ENCODE measurements at places on chromosomes 6 and 20.

DNA sequence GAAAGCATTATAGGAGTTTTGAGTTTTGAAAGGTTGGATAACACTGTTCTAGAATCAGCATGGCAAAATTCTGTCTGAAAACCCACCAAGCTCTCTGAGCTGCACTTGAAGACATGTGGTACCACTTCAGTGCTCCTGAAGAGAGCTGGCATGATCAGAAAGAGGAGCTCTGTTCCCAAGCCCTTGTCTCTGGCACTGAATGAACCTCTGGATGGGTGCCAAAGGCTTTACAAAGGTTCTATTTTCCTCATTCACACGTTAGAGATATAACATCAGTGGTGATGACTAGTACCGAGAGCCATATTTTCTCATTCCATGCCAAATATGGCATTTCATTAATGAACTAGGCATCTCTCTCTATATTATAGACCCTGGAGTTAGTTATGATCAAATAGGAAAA, 301.8 kb upstream of the ID4 start:
- DNase-seq = no peak

- DNase-seq = no peak
These were observed 76.3 kb downstream of the MTFR2 start for GRCh38 chr6:136173519-136174507.

GRCh38 chr20:63141531-63141930, 74.4 kb downstream of the YTHDF1 start:
- DNase-seq = no peak

GRCh38 chr20:56949318-56949717, 317.1 kb downstream of the BMP7 start:
- DNase-seq = no peak

DNA sequence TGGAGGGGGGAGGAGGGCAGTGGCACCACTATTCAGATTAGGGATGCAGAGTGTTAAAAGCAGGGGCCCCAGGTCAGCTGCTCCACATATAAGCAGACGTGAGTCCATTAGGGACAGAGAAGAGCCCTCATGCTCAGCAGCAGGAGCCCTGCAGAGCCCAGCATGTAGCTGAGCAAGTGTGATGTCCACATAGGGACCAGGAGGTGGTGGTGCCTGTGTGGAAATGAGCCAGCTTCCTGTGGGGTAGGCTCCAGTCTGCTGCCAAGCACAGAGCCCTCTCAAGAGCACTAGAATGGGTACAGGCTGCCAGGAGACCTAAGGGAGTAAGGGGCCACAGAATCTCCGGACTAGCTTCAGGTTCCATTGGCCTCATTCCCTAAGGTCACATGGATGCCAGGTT, 57.9 kb upstream of the MLN start:
- DNase-seq = no peak

DNA sequence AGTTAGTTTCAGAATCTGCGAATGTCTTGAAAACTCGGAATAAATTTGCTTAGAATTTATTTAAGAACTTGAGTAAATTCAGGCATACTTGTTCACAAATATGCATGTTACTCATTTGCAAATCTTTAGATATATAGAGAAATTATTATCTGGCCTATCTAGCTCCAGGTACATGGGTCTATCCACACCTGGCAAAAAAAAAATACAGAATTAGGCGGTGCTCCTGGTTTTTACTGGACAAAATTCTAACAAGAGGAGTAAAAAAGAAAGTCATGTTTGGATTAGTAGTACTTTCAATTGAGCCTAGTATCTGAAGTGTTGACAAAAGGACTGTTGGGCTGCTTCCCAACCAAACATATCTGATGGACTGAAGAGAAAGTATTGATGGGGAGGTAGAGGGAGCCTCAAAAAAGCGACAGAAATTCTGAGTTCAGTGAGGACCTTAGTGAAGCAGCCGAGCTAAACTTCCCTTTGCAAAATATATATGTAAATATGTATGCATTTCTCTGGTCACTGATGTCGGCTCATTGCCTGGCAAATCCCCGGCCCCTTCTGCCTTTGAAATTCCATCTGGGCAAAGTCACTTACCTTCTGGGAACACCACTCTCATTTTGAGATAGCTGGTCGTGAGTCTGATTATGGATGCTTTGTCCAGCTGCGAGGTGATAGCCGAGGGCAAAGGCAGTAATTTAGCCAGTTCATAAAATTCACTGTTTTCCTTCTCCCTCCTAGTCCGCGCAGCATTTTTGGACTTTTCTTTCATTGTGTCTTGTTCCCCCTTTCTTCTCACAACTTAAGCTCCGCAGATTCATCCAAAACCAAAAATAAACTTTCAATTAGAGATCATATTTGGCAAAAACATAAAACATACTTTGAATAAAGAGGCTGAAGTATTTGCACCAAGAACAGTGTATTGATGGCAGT, 1.8 kb downstream of the SIM1 start:
- no peak for DNase-seq

GRCh38 chr20:11654766-11655165, 262.9 kb upstream of the BTBD3 start:
- DNase-seq = no peak

DNA sequence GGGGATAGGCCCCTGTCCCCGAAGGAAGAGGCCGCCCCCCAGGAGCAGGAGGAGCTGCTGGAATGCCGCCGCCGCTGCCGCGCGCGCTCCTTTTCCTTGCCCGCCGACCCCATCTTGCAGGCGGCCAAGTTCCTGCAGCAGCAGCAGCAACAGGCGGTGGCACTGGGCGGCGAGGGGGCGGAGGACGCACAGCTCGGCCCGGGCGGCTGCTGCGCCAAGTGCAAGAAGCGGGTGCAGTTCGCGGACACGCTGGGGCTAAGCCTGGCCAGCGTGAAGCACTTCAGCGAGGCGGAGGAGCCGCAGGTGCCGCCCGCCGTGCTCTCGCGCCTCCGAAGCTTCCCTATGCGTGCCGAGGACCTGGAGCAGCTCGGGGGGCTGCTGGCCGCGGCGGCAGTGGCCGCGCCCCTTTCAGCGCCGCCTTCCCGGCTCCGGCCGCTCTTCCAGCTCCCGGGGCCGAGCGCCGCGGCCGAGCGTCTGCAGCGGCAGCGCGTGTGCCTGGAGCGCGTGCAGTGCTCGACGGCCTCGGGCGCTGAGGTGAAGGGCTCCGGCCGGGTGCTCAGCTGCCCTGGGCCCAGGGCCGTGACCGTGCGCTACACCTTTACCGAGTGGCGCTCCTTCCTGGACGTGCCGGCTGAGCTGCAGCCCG, 630 bp downstream of the PPP1R3G start:
- DNase-seq = no peak

DNA sequence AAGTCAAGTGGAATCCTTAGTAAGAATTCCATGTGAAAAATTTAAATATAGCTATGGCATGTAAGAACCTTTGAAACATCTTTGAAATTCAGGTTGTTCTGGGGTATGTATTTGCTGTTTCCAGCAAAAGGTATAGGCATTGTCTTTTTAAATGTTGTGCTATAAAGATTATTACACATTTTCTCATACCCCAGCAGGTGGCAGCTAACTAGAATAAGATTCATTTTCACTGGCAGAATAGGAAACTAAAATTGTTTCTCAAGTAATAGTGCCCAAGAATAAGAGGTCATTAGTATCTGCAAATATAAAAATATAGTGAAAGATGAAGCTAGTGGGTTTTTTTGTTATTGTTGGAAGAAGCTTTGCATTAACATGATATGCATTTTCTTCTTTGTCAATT, 1.8 kb downstream of the GRIK2 start:
- no peak for DNase-seq

GRCh38 chr6:29933955-29934354, 8.4 kb upstream of the HLA-A start:
- DNase-seq = no peak

GRCh38 chr6:132643547-132643946, 15.4 kb downstream of the TAAR1 start:
- no peak for DNase-seq

DNA sequence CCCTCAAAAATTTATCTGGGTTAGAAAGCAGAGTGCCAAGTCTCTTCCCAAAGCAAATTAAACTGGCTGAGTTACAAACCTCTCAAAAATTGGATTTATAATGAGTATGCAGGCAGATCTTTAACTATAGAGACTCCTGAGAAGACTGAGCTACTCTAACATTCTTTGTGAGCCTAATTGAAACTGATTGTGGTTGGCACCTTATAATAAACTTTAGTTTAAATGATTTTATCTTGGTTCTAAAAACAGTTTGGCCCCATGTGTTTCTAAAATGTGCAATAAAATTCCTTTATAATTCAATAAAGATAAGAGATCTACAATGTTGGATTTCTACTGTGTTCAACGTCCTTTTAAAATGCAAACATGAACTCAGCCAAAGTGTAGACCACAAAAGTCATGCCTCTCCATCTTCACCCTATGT, 480.2 kb upstream of the RNF217 start:
- DNase-seq = no peak

DNA sequence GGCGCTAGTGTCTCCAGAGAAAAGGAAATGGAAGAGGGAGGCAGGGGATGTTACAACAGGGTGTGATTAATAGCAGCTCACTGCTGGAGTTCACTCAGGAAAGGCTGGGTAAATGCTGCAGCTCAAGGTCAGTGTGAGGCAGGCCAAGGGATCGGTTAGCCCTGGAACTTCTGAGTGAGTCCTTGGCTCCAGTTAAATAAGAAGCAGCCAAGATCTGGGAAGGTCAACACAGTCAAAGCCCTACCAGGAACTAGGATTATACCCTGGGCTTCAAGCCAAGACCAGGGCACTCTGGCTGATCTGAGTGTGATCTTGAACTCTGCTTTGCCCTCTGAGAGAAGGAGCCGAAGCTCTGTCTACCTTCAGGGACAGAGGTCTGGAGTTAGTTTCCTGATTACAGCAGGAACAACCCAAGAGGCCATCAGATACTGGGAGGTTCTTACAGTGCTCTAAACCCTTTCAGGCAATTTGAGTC, 44.3 kb downstream of the TPD52L1 start:
- peak; percentile 23 for DNase-seq

- no peak for DNase-seq
These were observed 10.2 kb downstream of the OSER1 start for GRCh38 chr20:44200371-44200770.

- DNase-seq = no peak
These were observed 41.1 kb downstream of the LRP11 start for GRCh38 chr6:149823013-149823412.
